Central memory CD8-positive, alpha-beta T cell (primary cell): ENCODE measurements at places on chromosomes 7 and 10.

GRCh38 chr7:138979988-138980562, 1.1 kb downstream of the KIAA1549 start:
- no peak for DNase-seq

DNA sequence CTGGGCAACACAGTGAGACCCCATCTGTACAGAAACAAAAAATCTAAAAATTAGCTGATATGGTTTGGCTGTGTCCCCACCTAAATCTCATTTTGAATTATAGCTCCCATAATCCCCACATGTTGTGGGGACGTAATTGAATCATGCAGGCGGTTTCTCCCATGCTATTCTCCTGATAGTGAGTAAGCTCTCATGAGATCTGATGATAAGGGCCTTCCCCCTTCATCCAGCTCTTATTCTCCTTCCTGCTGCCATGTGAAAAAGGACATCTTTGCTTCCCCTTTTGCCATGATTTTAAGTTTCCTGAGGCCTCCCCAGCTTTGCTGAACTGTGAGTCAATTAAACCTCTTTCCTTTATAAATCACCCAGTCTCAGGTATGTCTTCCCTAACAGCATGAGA, 136.5 kb downstream of the SFMBT2 start:
- no peak for DNase-seq

DNA sequence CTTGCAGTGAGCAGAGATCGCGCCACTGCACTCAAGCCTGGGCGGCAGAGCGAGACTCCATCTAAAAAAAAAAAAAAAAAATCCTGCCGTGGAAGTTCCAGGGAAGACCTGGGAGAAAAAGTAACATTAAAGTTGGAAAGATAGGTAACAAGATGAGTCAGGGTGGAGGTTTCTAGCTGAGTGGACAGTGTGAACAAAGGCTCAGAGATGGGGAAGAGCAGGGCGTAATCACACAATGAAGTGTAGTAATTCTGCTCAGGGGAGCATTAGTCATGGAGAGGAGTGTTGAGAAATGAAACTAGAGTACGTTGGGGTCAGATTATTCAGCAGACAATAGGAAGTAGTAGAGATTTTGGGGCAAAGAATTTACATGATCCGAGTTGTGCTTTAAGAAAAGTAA, 21.6 kb upstream of the WASL start:
- no peak for DNase-seq

- DNase-seq = no peak
These were observed 45.5 kb upstream of the ZNRF2 start for GRCh38 chr7:30238721-30239441.

DNA sequence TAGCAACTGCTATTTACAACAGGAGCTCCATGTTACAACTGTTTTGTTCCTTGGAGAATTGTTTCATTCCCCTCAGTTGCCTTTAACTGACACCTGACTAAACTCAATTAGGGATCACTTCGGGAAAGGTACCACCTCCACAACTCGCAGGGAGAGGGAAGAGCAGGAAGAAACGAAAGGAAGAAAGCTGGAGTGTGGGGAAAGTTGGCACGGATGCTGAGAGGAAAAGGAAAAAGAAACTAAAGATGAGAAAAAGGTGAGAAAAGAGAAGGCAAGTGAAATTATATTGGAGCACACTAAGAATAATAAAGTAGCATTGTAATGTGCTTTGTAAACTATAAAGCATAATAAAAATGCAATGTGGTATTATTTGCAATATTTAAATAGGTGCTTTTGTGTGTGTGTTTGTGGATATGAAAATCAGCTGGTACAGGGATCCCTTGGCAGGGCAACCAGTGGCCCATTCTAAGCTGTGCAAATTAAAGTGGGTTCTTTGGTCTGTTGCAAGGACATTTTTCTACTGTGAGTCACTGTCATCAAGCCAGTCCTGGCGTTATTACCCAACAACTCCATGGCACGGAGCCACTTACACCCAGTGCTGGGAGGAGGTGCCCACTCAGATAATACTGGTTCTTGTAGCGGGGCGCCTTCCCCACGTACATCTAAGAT, 45.9 kb downstream of the HIPK2 start:
- no peak for DNase-seq

DNA sequence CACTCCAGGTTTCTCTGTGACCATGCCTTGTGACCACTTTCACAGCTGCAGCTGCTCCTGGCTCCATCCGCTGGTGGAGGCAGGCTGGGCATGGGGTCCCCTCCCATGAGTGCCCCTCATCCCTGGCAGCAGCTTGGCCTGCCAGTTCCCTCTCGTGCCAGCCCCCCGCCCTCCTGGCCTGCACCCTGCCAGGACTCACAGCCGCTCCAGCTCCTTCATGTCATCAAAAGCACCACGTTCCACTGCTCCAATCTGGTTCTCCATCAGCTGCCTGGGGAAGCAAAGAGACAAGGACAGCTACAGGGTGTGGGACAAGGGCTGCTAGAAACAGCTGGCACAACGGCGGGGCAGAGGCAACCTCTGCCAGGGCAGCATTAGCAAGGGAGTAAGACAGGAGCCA, 22.6 kb downstream of the SLIT1 start:
- DNase-seq = no peak

DNA sequence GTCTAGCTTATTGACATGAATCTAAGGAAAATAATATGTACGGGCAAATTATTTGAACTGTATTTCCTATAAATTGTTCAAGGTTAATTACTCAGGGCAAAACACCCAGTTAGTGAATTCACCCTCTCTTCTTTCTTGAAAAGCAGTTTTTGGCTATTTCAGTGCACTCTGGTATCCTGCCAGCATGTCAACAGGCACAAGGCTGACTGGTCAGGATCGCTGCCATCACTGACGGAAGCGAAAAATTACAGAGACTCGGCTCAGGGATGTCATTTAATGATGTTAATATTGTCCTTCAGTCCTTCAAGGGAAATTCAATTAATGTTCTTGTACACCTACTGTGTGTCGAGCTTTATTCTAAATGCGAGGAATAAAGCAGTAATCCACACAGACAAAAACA, 28.3 kb upstream of the OLAH start:
- DNase-seq = no peak

DNA sequence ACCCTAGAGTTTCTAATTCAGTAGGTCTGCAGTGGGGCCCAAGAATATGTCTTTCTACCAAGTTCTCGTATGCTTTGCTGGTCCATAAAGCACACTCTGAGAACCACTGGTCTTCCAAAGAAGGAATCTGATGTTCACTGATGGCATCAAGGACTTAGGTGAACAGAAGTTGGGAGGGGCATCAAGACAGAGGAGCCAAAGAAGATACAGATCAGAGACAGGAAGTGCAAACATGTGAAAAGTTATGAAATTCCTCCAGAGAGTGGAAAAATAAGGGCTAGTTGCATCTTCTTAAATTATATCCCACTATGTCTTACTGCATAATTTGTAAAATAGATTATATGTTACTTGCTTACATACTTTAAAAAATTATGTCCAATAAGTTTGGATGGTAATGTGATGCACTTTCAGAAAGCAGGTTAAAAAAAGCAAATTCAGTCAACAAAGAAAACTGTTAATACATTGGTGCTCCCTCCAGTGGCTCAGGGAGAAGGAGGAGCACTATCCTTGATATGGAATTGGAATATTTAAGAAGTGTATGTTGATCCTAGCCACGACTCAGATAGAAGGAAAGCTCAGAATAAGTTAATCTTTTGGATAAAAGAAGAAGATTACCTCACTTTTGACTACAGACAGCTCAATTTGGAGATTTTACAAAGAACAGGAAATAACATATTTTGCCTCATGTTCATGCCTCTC, 35.8 kb downstream of the CREB3L2 start:
- DNase-seq = no peak

DNA sequence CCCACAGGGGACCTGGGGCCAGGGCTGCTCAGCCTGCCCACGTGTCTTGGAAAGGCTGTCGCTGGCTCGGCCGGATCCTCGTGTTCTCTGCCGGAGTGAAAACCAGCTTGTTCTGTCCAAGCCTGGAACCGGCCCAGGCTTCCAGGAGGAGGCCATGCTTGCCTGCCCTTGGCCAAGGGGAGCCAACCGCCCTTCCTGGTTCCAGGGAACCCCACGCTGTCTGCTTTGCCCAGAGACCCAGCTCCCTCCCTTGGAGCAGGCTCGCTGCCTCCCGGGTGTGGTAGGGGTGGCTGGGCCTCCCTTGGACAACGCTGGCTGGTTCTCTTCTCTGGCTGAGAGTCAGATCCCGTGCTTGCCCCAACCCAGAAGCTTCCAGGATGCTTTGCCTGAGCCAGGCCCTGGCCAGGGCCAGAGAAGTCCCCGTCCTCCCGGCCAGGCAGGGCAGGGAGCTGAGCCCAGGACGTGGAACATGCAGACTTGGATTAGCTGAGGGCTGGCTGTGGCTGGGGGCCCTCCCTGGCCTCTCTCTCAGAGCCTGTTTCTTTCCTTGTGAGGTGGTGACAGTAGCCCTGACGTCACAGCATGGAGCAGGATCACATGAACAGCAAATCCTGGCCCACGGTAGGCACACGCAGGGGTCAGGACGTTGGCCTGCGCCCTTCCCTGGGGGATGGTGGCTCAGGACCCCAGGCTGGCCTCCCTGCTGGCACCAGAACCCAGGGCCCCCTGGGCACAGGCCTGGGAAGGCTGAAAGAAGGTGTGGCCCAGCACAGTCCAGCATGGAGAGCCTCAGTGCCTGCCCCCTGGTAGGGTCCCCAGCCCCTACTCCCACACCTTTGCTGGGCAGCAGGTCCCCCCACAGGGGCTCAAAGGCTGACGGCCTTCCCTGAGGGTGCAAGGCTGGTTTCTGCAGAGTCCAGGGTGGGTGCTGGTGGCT, 67.5 kb downstream of the PWWP2B start:
- DNase-seq = no peak
